ENCODE measurements at places on chromosomes 12 and 14.
A peak's percentile ranks its signal among the peaks of the same experiment; 100 is the strongest.

GRCh38 chr12:70214972-70215617 lies 28.1 kb upstream of the CNOT2 start:
- DNase-seq: no peak

- DNase-seq: no peak
These were observed 426.4 kb downstream of the PCNX1 start for GRCh38 chr14:71333705-71334104.

- no peak for DNase-seq
These were observed 21.0 kb downstream of the CHST11 start for GRCh38 chr12:104477510-104478390.

DNA sequence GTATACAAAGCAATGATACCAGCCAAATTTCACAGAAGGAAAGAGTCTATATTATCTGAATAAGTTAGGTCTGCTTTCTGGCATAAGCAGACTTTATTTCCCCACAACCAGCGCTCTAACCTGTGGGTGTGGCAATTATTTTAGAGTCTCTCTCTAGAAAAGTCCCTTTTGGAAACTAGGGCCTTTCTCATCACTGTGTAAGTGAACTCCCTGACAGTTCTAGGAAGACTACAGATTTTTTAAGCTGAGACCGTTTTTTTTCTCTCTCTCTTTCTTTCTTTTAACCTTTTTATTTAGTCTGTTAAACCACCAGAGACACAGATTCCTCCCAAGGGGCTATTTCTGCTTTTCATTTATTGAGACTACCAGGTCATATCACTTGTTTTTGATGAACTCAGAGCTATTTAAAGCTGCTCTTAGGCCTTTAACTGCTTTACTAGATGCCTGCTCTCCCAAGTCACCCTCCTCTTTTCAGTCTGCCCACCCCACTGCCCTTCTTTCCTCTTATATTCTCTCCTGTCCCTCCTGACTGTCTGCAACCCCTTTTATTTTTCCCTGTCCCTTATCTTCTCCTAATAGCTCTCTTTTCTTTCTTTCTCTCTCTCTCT lies 69.2 kb upstream of the ARHGAP5 start:
- no peak for DNase-seq

DNA sequence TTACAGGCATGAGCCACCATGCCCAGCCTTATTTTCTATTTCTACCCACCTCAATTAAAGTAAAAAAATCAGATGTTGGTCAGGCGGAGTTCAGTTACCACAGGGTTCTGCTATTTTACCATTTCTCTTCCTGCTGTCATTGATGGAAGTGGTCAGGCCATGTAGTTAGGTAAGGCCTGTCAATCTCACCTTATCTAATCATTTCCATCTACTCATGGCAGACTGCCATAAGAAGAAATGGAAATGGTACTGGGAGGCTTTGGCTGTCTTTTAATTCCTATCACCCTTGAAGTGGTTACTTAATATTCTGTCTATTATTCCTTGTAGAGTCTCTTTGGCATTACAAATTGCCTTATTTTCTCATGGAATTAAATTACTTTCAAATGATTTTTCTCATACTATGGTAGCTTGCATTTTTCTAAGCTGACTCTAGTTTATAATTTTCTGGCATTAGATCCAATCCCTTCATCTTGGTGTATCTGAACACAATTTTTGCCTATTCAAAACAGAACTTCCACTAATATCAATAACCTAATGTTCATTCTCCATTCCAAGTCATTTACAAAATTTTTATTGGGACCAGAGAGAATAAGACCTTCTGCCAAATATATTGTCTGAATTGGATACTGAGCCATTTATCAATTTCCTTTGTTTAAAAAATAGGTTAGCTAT lies 198.7 kb downstream of the DACT1 start:
- no peak for DNase-seq

DNA sequence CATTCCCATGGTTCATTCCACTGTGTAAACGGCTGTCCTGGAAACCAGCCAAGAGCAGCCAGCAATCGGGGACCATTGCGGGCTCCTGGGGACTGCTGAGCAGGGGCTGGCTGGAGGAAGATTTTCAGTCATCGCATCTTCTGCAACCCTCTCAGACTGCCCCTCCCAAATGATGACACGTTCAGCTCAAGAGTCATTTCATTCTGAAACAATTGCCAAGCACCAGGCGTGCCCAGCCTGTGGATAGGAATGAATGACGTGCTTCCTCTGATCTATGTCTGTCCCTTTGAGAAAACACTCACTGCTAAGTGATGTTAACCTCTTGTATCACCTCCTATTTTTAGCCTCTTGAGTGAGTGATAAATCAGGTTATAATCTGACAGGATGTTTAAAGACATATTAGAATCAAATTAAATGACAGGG lies 62.0 kb downstream of the NDUFA12 start:
- peak; percentile 8 for DNase-seq

- no peak for DNase-seq
These were observed 231.2 kb downstream of the PIK3C2G start for GRCh38 chr12:18492372-18493025.

DNA sequence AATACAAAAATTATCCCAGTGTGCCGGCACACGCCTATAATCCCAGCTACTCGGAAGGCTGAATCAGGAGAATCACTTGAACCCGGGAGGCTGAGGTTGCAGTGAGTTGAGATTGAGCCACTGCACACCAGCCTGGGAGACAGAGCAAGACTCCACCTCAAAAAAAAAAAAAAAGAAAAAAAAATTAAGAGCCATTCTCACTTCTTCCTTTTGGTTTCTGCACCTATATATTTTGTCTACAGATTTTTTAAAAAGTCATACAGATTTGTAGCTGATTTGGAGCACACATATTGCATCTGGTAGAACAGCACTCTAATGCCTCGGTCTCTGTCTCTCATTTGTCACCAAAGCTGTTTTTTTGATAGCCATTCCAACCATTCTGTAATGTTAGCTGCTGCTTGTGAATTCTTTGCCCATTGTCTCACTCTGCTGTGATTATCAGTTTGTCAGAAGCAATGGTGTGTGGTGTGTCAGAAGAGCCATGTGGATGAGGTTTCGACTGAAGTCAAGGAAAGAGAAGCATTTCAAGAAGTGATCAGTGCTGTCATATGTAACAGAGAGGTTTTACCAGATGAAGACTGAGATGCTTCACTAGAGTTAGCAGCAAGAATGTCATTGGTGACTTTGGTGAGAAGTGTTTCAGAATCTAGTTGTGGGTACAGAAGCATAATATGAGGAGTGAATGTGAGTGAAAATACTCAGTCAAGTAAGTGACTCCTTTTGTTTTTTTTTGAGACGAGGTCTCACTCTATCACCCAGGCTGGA lies 8.7 kb upstream of the KTN1 start:
- no peak for DNase-seq

- DNase-seq: peak; percentile 96
These were observed 87.7 kb downstream of the PELI2 start for GRCh38 chr14:56205881-56206280.

DNA sequence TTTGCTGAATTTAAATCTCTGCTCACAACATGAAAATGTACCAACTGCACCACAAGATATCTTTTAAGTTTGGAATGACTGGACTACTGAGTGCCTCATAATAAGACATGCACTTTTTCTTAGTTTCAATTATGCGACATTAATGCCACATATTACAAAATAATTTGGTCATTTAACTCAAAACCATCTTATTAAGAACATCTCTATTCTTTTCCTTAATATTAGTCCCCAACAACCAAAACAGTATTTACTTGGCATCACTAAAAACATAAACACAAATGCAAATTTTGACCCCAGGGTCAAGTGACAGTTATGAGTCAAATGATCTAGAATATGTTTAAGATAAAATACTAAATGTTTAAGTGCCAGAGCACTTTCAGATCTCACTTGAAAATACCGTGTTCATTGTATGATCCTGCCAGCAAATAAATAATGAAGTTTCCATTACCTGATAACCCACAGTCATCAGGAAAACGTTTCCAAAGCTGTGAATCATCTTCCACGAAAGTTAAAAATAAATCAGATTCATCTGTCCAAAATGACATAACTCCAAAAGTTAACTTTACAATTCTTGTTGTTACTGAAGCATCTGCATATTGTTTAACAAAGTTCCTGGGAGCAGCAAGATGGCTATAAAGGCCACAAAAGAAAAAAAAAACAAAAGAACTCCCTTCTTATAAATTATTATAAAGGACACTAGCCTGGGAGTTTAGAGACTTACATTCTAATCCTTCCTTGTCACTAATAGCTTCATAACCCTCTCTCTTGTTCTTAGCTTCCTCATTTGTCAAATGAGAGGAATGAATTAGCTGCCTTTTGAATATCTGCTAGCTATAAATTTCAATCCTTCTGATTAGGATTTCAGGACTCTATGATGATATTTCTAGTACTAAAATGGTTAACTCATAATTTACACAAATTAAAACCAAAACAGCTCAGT lies 30.5 kb upstream of the AP4S1 start:
- no peak for DNase-seq

DNA sequence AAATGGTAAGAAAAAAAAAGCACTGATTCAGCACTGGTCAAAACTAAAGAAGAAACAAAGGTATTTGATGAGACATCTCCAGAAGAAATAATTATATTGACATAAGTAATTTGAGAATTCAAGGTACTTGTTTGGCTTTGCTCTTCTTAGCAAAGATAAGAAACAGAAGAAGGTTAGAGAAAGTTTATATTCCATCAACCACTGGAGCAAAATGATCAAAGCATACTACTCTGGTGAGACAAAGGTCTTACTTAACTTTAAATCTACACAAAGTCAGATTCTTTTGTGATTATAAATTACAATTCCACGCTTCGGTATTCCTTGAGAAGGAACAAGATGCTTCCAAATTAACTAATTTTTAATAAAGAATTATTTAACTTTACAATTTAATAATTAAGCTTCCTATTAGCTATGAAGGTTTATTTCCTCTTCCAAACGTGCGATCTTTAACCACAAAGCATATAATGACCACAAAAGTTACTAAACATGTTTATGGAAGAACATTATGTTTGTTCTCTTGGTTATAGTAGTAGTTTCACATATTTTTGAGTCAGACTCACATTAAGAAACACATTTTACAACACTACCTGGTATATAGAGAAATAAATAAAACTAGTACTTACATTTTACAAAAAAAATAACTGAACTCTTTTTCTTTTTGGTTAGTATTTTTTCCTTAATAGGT lies 53.4 kb downstream of the METTL25 start:
- no peak for DNase-seq

GRCh38 chr12:126608607-126609175 lies 1543.5 kb downstream of the AACS start:
- DNase-seq: no peak

DNA sequence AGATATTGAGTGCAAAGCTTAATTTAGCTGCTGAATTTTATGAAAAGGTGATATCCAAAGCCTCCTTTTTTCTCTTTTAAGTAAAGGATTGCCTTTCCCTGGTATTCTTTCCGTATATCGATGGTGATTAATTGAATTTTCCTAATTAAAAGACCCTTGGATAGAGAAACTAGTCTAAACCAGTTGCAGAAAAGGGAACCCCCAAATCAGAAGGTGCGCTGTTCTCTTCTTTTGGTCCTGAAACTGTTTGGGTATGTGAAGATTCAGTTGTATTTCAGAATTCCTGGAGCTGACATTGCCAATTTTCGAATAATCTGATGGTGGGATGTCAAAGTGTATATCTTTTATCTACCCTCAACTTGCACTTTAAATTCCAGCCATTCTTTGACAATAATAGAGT lies 1.9 kb downstream of the GPHN start:
- DNase-seq: no peak

DNA sequence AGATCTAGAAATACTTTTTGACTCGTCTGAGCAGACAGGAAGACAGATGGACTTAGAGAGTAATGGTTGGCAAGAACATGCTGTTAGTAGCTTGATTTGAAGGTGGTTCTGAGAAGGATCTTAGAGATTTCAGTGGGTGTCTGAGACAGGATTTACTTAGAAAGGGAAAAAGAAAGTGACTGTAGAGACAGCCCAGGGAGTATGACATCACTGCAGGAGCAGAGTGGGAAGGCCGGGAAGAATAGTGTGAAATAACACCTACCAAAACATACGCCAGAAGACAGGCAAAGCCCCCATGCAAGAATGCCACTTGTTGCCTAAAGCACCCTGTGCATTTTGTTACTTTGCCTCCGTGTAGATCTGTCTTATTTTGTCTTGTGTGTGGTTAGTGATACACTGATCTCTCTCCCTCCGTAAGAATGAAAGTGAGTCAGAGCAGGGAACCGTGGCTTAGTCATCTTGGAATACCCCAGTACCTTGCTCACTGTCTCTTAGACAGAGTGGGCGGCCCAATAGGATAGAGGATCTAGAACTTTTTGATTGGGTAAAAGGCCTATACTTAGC lies 161.3 kb upstream of the IFNG-AS1 start:
- no peak for DNase-seq

- DNase-seq: no peak
These were observed 369.0 kb upstream of the FAR2 start for GRCh38 chr12:28780096-28780495.

- no peak for DNase-seq
These were observed 167.1 kb upstream of the OR4E1 start for GRCh38 chr14:21840765-21841164.

DNA sequence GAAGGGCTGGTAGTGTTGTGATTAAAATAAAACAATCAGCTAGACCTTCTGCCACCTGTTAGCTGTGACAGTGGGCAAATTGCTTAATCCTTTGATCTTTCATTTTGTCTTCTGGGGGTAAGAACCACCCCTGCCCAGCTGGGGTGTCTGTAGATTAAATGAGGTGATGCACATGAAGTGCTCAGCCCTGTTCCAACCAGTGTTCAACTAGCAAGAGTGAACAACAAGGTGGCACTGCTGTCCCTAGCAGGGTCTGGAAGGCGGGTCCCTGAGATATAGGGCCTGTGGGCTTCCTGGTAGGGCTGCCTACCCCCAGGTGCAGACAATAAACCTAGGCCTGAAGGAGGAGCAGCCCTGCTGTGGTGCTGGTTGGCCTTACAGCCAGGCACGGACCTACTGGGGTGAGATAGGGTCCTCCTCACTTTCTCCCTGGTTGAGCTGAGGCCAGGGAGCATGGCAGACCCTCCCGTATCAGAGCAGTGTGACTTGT lies 60.6 kb downstream of the ARL6IP4 start:
- no peak for DNase-seq

DNA sequence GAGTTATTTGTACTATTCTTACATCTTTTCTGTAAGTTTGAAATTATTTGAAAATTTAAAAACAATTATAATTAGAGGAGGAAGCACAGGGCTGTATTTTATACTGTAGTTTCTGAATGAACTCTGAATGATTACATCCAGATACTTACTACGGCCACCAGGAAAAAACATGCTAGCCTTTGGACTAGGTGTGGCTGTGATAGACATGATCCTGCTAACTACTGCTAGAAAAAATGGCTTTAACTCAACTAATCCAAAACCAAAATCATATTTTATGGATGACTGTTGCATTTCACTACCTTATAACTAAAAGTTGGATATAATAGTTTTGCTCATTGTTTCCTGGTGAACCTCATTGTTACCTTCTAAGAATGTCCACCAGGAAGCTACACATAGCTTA lies 15.1 kb upstream of the SLC25A3 start:
- no peak for DNase-seq

- peak; percentile 99 for DNase-seq
These were observed 81.2 kb downstream of the IRF2BPL start for GRCh38 chr14:76947078-76947837.

DNA sequence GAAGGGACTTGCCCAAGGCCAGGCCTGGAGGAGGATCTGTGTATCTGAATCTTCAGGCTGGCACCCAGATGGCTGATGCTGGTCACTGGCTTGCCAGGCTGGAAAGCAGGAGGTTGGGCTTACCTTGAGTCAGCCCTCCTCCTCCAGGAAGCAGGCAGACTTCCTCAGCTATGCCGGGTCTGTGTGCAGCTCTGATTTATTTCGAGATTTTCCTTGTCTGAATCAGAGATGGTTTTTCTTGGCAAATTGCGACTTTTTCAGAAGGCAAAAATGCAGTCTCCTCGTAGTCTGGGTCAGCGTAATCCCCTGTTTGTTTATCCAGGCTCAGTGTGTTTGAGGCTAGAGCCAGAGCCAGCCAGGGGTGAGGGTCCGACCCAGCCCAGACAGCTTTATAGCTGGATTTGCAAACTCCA lies 48.9 kb downstream of the SMOC1 start:
- no peak for DNase-seq
